ENCODE measurements at places on chromosomes 4 and X.

GRCh38 chr4:11495291-11495690 is 66.6 kb upstream of the HS3ST1 start:
- DNase-seq = no peak

- DNase-seq = no peak
Measured at GRCh38 chr4:17723648-17724047, 57.8 kb downstream of the FAM184B start.

DNA sequence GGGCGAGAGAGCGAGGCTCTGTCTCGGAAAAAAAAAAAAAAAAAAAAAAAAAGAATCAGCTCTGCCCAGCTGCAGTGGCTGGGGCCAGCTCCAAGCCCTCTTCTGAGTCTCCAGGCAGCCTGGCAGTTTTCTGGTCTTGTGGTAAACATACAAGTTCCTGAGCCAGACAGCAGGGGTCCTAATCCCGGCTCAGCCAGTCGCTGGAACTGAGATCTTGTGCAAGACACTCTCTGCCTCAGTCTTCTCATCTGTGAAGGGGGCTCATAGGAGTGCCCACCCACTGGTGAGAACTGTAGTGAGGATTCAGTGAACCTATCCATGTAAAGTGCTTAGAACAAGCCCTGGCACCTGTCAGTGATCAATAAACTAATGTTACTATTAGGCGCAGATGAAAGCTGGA is 41.8 kb downstream of the C4orf50 start:
- no peak for DNase-seq

GRCh38 chrX:56366901-56367300 is 134.7 kb downstream of the KLF8 start:
- no peak for DNase-seq

DNA sequence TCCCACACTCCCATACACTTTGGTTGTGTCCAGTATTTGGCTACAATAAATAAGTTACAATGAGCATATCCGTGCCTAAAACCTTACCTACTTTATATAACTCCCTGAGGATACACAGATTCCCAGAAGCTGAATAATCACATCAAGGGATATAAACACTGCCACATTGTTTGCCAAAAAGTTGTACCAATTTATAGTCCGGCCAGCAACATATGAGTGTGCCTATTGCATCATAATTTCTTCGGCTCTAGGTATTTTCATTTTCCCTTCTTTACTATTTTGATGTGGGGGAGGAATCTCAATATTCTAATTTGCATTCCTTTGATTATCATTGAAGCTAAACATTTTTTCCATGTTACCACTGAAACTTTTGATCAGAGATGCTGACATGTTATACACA is 146.4 kb downstream of the PCDH19 start:
- no peak for DNase-seq

DNA sequence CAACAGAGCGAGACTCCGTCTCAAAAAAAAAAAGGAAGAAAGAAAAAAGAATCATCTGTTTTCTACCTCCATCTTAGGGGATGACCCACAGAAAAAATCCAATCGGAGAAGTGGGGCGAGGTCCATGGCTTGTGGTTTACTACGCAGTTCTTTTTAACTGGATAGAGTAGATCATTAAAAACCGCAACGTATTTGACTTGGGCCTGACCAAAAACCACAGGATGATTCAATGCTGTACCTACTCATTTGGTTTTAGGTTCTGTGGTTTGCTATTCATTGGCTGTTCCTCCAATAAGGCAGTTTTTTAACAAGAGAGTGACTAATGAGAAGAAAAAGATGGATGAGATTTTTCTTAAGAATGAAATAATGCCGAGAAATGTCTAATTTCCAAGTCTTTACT is 83.7 kb downstream of the FREM3 start:
- DNase-seq = no peak

DNA sequence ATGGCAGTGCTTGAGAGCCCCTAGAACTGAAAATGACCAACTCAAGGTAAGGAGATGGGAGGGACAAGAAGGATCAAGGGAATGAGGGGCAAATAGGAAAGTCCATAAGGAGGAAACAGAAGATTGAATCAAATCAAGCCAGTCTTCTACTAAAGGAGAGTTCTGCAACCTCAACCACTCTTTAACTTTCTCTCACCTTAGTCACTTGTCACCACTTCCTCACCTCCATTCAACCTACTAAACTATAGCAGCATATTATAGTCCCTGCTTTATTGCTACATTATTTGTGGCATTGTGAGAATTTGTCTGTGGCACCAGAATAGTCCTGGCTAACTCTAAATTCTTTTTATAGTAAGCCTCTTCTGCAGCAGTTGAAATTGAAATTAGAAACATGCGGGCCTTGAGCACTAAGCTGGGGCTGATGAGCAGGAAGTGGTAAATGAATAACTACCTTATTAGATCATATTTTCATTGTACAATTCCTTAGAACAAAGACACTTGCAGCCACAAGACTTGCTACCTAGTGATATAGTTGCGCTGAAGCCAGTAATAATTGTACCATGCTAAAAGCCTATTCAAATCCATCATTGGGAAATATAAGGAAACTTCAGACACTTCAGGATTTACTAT is 336.9 kb downstream of the ZNF674 start:
- no peak for DNase-seq

DNA sequence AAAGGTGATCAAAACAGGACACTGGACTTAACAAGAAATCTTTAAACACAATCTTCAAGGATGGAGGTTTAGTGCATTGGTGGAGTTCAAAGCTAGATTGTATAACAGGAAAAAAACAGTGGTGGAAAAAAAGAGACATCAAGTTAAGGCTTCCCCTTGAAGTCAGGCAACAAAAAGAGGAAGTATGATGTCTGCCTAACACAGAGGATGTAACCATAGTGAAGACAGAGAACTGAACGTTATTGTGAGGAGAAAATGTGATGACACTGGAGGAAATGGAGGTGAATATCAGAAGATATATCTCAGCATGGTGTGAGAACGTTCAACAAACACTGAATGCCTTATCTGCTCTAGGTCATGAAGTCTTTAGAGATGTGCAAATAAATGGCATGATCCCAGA is 192.4 kb upstream of the AR start:
- no peak for DNase-seq

DNA sequence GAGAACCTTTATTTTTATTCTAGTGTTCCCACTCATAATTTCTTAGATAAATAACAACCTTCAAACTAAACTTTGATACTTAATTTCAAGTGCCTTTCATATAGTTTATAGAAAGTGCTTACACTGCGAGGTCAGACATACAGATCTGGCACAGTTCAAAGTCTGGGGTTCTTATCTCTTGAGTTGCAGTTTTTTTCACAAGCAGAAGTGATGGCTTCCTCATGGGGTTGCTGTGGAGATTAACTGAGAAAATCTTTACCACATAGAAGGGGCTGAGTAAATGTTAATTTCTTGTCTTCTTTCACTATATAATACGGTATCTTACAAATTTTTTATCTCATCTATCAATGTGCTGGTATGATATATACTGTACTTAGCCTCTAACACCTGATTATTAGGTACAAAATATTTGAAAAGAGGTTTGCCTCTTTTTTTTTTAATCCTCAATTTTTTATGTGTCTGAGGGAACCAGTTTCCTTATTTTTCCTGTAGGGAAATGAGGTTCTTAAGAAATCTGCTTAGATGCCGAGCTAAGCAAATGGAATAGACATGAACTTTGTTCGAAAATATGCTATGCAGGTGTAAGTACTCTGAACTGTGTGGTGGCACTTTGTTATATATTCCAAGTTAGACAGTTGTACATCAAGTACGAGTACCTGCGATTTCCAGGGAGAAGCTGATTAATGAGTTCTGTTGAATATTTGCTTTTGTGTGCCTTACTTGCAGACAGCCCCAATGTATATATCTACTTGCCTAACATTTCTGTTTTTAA is 3.3 kb downstream of the ING2 start:
- no peak for DNase-seq

GRCh38 chrX:70437921-70438665 is 6.5 kb upstream of the DLG3 start:
- DNase-seq = no peak

DNA sequence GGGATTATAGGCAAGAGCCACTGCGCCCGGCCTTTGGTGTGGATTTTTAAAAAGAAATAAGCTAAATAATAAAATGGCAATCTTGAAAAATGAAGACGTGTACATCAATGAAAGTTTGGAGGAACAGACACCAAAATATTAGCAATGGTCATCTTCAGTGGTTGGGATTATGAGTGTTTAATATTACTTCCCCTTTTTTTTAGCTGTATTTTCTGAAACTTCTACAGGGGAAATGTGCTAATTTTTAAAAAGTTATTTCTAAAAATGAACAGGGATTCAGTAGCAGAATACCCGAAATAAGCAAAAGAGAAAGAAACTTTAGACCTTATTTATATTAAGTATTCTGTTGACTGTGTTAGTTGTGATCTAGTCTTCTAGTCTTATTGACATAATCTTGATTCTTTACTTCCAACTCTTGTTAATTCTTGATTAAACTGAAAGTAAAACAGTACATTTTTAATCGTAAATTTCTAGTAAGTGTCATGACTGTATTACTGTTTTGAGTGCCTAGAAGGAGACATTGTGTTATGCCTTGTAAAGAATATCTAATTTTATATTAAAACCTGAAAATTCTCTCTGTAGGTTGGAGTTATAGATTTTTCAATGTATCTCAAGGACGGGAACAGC is 51.3 kb downstream of the RUFY3 start:
- no peak for DNase-seq

GRCh38 chr4:105158837-105159236 is 12.2 kb downstream of the TET2 start:
- no peak for DNase-seq

GRCh38 chrX:75107863-75108509 is 48.1 kb downstream of the ABCB7 start:
- DNase-seq = no peak

- no peak for DNase-seq
Measured at GRCh38 chr4:187171706-187172339, 448.2 kb upstream of the FAT1 start.

GRCh38 chr4:185275501-185275900 is 66.1 kb downstream of the SNX25 start:
- DNase-seq = no peak

- DNase-seq = no peak
Measured at GRCh38 chr4:3310301-3311094, 17.7 kb downstream of the RGS12 start.

- DNase-seq = no peak
Measured at GRCh38 chrX:16855363-16856075, 14.6 kb downstream of the RBBP7 start.

DNA sequence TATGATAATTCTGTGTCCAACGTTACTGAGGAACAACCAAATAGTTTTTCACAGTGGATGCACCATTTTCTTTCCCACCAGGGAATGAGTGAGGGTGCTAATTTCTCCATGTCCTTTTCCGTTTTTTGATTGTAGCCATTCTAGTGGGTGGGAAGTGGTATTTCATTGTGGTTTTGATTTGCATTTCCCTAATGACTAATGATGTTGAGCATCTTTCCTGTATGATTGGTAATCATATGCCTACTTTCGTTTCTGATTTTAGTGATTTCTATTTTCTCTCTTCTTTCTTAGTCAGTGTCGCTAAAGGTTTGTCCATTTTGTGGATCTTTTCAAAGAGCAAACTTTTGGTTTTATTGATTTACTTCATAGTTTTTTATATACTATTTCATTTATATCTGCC is 32.1 kb upstream of the TEX13D start:
- no peak for DNase-seq

- DNase-seq = peak; percentile 5
Measured at GRCh38 chrX:21373637-21374162, 518 bp upstream of the CNKSR2 start.

DNA sequence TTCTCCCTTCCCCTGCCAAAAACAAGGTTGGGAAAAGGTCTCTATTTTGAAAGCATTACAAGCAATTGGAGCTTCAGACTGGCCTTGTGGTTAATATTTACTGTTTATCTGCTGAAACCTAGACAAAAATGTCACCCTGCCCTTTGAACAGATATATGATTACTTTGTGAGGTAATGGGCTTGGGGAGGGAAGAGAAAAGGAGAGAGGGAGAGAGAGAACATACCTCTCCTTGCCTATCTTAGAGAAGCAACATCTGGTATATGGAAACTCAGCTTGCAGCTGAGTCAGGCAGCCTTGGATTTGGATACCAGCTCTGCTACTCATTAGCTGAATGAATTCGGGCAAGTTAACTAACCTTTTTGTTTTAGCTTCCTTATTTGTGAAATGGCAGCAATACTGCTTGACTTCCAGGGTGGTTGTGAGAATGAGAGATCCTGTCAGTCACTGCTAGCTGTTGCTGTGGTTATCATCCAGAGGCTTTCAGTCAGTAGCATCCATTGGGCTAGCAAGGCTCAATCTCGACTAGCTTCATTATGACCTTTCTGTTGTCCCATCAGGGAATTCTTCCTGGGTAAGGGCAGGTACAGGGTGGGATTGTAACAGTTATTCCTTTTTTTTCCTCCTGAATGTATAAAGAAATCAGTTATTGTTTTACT is 41.1 kb downstream of the ZFX start:
- DNase-seq = no peak

DNA sequence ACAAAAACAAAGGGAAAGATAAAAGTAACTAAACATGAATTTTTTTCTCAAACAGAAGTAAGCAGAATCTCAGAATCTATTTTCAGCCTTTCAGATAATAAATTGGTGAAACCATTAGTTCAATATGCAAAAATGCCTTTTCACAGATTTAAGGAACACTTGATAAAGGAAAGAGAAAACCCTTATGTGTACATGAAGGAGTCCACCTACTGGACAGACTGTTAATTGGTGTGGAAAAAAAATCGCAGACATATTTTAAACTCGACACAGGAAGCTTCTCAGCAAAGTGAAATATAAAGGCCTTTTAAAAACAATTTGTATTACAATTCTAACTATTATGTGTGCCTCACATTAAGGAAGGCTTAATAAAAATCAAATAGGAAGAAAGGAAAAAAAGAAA is 22.3 kb downstream of the COX7B2 start:
- DNase-seq = no peak

DNA sequence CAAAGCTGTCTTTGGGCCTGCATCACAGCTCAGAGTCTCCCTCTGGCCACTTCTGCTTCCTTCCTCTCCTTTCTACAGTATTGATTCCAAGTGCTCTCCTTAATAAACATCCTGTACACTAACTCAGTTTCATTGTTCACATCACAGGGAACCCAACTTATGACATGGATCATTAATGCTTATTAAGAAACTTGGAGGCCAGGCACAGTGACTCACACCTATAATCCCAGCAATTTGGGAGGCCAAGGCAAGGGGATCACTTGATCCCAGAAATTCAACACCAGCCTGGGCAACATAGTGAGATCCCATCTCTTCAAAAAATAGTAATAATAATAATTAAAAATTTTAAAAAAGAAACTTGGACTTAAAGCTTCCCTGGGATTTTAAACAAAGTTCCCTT is 89.2 kb upstream of the EFHC2 start:
- DNase-seq = no peak

DNA sequence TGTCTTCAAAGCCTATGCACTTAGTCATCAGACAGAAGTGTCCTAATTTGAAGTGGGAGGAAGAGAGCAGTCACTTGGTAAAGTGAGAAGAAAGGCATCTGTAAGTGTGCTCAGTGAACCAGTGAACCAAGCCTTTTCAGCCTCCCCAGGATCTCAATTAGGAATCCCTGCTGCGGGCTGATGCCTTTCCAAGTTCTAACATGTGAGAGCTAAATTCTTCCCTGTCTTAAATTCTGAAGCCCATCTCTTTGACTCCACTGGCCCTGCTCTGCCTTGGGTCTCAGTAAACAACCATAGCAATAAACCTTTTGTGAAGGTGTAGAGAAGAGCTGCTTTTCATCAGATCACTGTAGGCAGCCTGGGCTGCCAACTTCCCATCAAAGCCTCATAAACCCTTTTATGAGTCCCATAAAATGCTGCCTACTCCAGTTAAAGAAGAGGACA is 701.2 kb upstream of the LCORL start:
- DNase-seq = no peak
